Fibroblast of villous mesenchyme (primary cell): ENCODE measurements at places on chromosomes 2 and 18.
A peak's percentile ranks its signal among the peaks of the same experiment; 100 is the strongest.

GRCh38 chr2:214075456-214075855, 335.4 kb upstream of the VWC2L start:
- no peak for DNase-seq

- DNase-seq: no peak
Observed at GRCh38 chr2:126883666-126884040, 15.0 kb upstream of the TEX51 start.

- no peak for DNase-seq
Observed at GRCh38 chr18:44685296-44685695, 4.6 kb downstream of the SETBP1 start.

DNA sequence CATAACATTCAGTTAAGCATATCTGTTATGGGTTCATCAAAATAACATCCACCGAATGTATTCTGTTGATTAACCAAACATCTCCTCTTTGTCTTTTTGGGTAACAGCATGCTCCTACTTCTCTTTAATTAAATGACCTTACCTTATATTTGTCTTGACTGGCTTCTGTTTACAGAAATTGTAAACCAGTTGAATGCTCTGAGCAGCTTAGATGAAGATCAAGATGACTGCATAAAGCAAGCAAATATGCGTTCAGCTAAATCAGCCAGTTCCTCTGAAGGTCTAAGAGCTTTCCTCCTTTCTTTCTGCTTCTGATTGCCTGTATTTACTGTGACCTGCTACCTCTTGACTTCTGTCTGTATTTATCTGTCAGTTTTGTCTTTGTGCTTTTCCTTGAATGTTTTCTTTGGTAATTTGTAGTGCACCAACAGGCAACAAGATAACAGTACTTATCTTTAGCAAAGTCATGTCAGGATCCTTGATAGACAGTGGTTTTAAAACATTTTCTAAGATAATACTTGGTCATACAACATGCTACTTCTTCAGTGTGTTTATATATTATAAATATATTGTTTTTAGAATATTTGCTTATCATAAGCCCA, 152.8 kb downstream of the EHBP1 start:
- no peak for DNase-seq

DNA sequence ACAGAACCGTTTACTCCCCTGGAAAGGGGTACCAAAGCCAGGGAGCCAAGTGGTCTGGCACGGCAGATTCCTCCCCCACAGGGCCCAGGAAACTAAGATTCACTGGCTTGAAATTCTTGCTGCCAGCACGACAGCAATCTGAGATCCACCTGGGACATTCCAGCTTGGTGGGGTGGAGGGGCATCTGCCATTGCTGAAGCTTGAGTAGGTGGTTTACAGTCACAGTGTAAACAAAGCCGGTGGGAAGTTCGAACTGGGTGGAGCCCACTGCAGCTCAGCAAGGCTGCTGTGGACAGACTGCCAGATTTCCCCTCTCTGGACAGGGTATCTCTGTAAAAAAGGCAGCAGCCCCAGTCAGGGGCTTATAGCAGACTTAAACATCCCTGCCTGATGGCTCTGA, 901.7 kb upstream of the LRRTM1 start:
- DNase-seq: no peak

DNA sequence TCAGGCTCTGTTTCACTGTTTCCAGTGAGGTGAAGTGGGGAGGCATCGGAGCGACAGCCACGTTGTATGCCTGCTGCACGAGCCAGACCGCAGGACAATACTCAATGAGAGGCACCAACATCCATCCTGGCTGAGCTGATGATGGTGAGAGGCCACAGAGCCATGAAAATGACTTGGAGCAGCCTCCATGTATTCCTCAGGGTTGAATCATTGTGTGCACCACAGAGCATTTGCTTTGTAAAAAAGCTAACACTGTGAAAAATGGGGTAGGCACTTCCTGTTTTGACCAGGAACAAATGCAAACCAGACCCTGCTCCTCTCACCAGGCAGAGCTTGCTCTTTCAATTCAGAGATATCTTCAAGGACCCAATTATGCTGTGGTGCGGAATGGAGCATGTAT, 87.2 kb downstream of the LPIN1 start:
- DNase-seq: peak; percentile 23

GRCh38 chr2:19140463-19141208, 217.8 kb downstream of the OSR1 start:
- peak; percentile 58 for DNase-seq

DNA sequence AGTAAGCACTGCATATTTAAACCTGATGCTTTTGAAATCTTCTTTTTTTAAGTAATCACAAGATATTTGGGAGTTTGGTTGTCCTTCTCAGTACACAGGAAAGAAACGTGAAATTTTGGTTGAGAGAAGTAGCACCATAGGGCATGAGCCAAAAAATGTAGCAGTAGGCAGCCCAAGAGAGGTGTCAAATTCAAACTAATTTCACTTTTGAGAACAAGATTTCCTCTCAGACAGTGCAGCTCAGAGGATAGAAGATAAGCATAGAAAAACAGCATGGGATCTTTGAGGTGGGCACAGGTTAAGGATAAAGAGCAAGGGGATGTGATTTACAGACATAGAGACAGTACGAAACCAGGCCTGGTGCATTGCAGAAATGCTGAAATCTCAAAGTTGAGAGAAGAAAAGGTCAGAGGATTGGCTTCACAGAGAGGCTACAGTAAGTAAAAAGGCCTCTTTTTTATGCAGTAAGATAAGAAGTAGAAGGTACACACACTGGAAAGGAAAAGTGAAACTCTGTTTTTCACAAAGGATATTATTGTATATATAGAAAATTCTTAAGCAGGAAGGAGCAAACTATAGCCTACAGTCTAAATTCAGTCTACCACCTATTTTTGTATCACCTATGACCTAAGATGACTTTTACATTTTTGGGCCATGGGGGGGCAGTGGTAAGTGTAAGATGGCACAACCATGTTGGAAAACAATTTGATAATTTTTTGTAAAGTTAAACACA, 89.8 kb downstream of the PKP4 start:
- peak; percentile 10 for DNase-seq

DNA sequence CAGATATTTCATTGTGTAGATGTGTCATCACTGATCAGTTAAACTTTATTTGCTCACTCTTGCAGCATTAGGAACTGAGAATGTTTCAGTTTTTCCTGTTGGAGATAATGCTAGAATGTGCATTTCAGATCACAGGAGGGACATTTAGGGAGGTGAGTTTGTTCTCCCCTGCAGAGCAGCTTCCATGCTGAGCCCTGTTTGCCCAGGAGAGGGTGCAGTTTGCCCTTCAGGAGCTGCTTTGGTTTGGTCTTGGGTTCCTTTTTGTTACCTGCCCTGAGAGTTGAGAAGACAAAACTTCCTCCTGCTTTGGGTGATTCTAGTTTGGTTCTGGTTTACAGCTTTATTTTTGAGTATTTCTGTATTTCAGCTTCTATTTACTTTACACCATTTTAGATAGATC, 49.9 kb downstream of the DGKD start:
- peak; percentile 66 for DNase-seq

- DNase-seq: peak; percentile 37
Observed at GRCh38 chr18:22912835-22913234, 20.3 kb upstream of the RBBP8 start.

- peak; percentile 95 for DNase-seq
Observed at GRCh38 chr2:20584399-20585358, 66.2 kb downstream of the HS1BP3 start.

GRCh38 chr2:71952572-71953188, 195.0 kb downstream of the CYP26B1 start:
- peak; percentile 15 for DNase-seq

DNA sequence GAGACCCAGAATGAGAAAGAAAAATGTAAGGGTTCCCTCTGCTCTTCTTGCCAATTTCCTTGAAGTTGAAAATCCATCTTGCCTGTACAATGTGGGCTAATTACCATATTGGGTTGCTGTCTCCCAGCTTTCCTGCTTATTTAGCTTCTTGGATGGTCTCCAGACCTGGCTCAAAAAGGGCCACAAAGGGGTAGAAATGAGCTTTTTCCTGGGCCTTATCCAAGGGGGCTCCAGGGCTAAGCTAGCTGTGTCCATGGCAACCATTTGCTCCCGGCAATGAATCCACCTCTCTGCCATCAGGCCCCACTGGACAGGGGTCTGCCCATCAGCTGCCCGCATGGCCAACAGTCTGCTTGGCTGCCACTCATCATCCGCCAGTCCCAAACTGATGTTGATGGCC, 85.0 kb downstream of the BOD1L2 start:
- DNase-seq: no peak

DNA sequence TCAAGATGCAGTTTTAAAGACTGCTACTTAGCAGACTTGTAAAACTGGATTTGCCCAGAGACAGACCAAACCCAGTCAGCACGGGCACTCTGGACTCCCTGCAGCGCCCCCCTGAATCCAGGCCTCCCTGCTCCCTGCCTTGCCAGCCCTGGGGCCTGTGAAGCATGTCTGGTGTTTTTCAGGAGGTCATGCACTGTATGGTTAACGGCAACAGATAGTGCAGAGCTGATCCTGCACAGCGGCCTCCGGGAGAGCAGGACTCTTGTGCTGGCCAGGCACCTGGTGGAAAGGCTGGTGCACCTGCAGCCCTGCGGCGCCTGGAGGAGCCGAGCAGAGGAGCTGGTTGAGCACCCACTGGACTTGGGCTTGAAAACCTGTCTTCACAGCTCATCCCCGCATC, 30.4 kb downstream of the HDAC4 start:
- DNase-seq: no peak

DNA sequence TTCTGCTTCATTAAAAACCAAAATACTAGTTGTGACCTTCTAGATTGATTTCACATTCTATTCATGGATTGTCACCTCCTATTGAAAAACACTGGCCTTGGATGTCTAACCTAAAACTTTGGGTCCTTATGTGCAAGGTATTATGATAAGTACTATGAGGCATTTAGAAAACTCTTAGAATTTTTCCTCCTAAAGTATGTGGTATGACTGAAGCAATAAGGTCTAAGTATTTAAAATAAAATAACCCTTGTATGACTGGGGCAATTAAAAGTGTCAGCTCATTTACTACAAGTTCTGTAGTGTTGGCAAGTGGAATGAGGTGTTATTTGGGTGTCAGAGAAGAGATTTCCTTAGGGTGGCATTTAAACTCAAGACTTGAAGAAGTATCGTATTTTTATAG, 15.1 kb downstream of the KCMF1 start:
- DNase-seq: no peak

DNA sequence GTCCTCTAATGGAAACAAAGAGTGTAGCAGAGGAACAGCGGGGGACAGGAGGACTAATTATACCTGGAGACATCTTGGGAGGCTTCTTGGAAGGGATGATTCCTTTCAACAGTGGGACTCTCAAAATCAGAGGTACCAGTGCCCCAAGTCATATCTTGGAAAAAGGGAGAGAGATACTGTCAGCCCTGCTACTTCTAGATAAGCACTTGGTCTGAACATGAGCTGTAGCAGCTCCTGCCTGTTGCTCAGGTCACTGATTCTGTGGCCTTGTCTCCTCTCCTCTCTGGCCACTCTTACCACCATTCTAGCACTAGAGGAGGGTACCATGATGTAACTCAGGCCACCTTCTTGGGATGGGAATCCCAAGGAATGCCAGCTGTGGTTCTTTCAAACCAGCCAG, 54.5 kb downstream of the MFSD6 start:
- no peak for DNase-seq

GRCh38 chr2:130728549-130729316, at the start of gene GPR148:
Gene GPR148 (plus strand): TSS chr2:130729070. CDS start chr2:130729152, 82 bp downstream.
- DNase-seq: no peak

GRCh38 chr2:191629976-191630712, 47.8 kb upstream of the NABP1 start:
- no peak for DNase-seq
